ENCODE measurements at places on chromosomes 4 and X.
A peak's percentile ranks its signal among the peaks of the same experiment; 100 is the strongest.

- DNase-seq = no peak
Measured at GRCh38 chr4:7524064-7524682, 89.4 kb upstream of the PSAPL1 start.

DNA sequence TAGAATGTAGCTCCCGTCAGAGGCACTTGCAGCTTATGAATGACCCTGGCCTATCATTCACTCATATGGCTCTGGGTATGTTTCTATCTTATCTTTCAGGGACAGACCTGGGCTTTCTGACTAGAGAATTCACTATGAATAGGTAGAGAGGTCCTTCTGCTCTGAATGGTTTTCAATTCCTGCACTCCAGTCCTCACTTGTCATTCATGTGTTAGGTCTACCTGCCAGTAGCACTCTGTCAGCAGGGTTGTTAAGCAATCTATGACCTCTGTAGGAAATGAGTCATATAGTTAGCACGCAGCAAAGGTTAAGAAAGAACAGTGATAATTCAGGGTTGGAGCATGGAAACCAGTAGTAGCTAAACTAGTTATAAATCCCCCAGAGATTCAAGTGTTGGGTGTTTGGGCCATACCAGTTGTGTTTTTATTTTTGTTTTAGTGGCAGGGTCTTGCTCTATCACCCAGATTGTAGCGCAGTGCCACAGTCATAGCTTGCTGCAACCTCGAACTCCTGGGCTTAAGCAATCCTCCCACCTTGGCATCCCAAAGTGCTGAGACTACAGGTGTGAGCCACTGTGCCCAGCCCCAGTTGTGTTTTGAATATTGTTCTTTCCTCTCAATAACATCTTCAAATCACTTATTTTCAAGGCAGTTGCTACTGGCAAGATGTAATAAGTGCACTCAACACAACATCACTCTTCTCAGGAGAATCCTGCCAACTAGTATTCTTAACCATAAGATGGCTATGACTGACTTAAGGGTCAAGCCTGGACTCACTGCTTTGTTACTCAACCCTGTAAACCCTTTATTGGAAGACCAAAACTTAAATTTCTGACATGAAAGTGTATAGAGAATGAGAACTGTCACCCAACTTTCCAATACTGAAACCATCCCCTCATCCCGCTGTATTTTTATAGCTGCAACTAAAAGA, 25.1 kb downstream of the ARL13A start:
- DNase-seq = peak; percentile 69

DNA sequence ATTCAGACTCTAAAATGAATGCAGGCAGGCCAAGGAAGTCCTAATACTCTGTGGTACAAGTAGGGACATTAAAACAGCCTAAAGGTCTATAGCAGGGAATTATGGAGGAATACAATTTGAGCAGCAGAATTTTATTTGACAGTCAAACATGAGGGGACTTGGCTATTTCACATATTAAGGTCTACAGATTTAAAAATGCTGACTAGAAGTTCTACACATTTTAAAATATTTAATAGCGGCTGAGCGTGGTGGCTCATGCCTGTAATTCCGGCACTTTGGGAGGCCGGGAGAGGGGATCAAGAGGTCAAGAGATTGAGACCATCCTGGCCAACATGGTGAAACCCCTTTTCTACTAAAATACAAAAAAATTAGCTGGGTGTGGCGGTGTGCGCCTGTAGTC, 10.8 kb downstream of the HAUS3 start:
- no peak for DNase-seq

DNA sequence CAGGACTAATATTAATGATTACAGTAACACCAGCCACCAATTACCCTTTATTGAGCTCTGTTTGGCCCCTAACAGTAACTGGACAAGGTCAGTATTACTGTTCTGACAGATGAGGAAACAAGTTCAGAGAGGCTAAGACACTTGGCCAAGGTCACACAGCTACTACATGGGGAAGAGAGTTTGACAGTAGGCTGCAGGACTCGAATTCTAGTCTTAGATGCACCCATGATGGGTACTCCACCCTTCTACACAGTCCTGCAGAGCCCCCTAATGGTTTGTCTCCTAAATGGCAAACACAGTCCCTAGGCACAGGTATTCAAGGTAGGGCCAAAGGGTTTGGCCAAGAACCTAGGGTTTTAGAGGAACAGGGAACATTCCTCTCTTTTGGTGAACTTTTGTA, 93.9 kb downstream of the NSUN7 start:
- peak; percentile 67 for DNase-seq

GRCh38 chr4:185437809-185438208, 12.0 kb upstream of the UFSP2 start:
- peak; percentile 20 for DNase-seq

DNA sequence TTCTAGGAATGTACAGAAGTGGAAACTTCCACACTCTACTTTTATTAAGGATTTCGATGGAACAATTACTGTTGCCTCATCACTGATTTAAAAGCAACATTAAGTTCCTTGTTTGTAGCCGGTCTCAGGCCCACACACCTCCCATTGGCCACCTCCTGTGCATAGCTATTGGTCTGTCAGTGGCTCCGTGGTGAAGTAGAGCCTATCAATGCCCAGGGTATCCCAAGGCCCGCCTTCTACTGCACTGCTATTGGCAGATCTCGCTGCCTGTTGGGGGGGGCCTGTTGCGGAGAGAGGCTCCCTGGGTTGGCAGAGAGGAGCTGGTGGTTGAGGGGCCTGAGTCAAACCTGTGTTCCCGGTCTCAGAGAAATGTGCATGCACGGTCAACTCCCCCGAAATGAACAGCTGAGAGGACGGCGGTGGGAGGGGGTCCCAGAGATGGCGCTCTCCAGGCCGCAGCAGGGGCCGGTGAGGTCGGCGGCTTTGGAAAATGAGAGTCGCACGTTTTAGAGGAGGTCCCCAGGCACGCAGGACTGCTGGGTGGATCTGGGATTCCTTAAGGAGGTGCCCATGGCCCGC, 4.9 kb upstream of the ARAF start:
- peak; percentile 89 for DNase-seq
